ENCODE measurements at places on chromosomes 1 and 21. TPM values are rescaled to one million over a fixed set of nuclear protein-coding genes. Genes with fewer than 3 reads are reported as not detected.

The HAO2 gene
- total RNA-seq: not detected

The CHI3L1 gene
- not detected for total RNA-seq

The TMEM51 gene
- total RNA-seq: 0.80 TPM

The PRELP gene
- 0.04 TPM for total RNA-seq

The OR6K3 gene
- total RNA-seq: not detected

The IFI6 gene
- total RNA-seq: 3.8 TPM

DNA sequence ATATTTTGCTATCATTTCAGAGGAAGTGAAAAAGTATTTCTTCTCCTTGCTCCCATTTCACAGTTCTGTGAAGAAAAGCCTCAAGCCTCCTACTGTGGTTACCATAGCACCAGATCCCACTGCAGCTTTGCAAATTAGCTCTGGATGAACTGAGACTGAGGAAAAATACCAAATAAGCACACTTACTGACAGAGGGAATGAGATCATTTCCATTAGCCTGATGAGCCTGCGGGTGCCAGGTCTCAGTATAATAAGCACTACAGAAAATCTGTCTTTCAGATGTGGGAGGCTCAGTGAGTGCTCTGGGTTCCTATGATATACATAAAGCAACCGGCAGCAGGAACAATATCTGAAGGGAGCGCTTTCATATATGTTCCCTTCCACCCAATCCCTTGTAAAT is 21.4 kb downstream of the XKR8 start:
- H3K27me3 ChIP-seq: no peaks in the 10 kb centered on the region
- H3K4me1 ChIP-seq: peaks cover 18% of the 10 kb centered on the region
- H3K27ac ChIP-seq: no peak overlapping the region
- no peak overlapping the region for H3K4me3 ChIP-seq
- no peak for DNase-seq

GRCh38 chr1:212930986-212931678 is 19.2 kb upstream of the VASH2 start:
- H3K36me3 ChIP-seq: no peaks in the 10 kb centered on the region
- H3K27ac ChIP-seq: no peak overlapping the region
- DNase-seq: no peak
- no peak overlapping the region for H3K4me3 ChIP-seq

- no peak for DNase-seq
- peaks cover 24% of the 10 kb centered on the region for H3K36me3 ChIP-seq
- H3K27me3 ChIP-seq: no peaks in the 10 kb centered on the region
- peak overlapping the region; percentile 91 for H3K4me3 ChIP-seq
- peaks cover 62% of the 10 kb centered on the region for H3K4me1 ChIP-seq
These were observed 1.2 kb upstream of the CAP1 start for GRCh38 chr1:40039245-40039756.

GRCh38 chr1:94094469-94095111 is 26.4 kb downstream of the ABCA4 start:
- no peaks in the 10 kb centered on the region for H3K36me3 ChIP-seq
- peaks cover 45% of the 10 kb centered on the region for H3K27me3 ChIP-seq
- H3K4me1 ChIP-seq: peaks cover 3% of the 10 kb centered on the region
- no peak for DNase-seq
- no peak overlapping the region for H3K4me3 ChIP-seq
- H3K27ac ChIP-seq: no peak overlapping the region

DNA sequence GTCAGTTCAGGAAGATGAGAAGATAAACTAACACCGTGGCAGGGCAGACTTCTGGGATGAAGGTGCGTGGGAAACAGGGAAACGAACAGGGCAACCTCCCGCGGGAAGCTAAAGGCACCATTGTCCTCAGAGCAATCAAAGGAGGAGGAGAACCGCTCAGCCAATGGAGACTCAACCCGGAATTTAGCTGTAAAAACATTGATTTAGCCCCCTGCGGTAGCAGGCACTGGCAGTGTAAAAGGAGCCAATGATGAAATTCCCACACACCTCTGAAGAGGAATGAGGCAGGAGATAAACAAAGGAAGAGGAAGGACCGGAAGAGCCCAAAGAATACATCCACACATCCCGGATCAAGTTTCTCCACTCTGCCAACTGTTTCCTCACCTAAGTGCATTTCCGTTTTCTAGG is 19.5 kb downstream of the HLCS start:
- no peak overlapping the region for H3K4me3 ChIP-seq
- H3K27ac ChIP-seq: no peak overlapping the region
- DNase-seq: no peak
- H3K27me3 ChIP-seq: no peaks in the 10 kb centered on the region

- H3K27ac ChIP-seq: no peak overlapping the region
- peaks cover 8% of the 10 kb centered on the region for H3K27me3 ChIP-seq
- DNase-seq: no peak
- H3K36me3 ChIP-seq: no peaks in the 10 kb centered on the region
- no peaks in the 10 kb centered on the region for H3K4me1 ChIP-seq
These were observed 34.2 kb downstream of the CNN3 start for GRCh38 chr1:94892604-94893254.

GRCh38 chr1:226455843-226456242 is 48.0 kb upstream of the PARP1 start:
- DNase-seq: no peak
- no peak overlapping the region for H3K4me3 ChIP-seq
- no peak overlapping the region for H3K27ac ChIP-seq
- H3K4me1 ChIP-seq: no peaks in the 10 kb centered on the region
- H3K27me3 ChIP-seq: peaks cover 22% of the 10 kb centered on the region

- no peaks in the 10 kb centered on the region for H3K4me1 ChIP-seq
- no peak overlapping the region for H3K27ac ChIP-seq
- no peak for DNase-seq
- H3K27me3 ChIP-seq: no peaks in the 10 kb centered on the region
These were observed 30.0 kb downstream of the ZC3H11B start for GRCh38 chr1:219582865-219583264.

- no peaks in the 10 kb centered on the region for H3K36me3 ChIP-seq
- H3K4me1 ChIP-seq: peaks cover 13% of the 10 kb centered on the region
- H3K27me3 ChIP-seq: no peaks in the 10 kb centered on the region
- peak; percentile 86 for DNase-seq
These were observed 513 bp downstream of the MGST3 start for GRCh38 chr1:165631342-165632151.

DNA sequence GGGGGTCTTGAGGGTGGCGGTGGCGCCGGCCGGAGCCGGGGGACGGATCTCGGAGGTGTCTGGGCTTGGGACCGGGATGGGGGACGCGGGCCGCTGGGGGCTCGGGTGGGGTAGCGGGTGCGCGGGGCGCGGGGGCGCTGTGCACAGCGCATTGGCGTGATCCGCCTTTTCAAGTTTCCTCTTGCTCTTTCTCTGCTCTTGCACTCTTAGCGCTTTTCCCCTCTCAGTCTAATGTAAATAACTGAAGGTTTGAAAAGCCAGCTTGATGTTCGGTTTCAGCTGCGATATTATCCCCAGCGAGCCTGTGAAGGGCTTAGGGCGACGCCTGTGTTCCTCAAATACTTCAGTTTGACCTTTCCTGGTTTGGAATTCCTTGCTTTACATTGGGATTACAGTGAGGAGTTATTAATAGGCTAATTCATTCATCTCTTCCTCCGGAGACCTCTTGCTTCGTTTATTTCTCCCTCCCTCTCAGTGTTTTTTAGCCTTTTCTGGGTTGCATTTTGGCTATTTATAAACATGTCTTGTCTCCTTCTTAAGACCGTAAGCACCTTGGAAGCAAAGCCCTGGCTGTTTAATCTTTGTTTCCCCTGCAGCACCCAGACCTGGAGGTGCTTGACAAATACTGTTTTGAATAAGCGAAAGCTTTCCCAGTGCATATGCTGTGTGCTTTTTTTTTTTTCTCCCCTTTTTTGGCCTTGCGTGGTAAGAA is 693 bp downstream of the RAB4A start:
- H3K36me3 ChIP-seq: peaks cover 27% of the 10 kb centered on the region
- no peaks in the 10 kb centered on the region for H3K27me3 ChIP-seq
- peak overlapping the region; percentile 78 for H3K4me3 ChIP-seq
- H3K27ac ChIP-seq: peak overlapping the region; percentile 43
- no peak for DNase-seq

DNA sequence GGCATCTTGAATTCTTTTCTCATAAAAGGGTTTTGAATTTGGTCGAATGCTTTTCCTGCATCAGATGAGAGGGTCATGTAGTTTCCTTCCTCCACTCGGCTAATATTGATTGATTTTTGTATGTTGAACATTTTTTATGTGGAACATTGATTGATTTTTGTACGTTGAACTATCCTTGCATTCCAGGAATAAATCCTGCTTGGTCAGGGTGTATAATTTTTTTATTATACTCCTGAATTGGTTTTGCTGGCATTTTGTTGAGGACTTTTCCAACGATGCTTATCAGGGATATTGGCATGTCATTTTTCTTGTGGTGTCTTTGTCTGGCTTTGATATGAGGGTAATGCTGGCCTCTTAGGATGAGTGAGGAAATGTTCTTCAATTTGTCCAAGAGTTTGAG is 8.5 kb downstream of the TMEM240 start:
- peaks cover 58% of the 10 kb centered on the region for H3K36me3 ChIP-seq
- H3K27me3 ChIP-seq: no peaks in the 10 kb centered on the region
- DNase-seq: no peak
- no peak overlapping the region for H3K4me3 ChIP-seq
- H3K27ac ChIP-seq: no peak overlapping the region
- peaks cover 29% of the 10 kb centered on the region for H3K4me1 ChIP-seq

DNA sequence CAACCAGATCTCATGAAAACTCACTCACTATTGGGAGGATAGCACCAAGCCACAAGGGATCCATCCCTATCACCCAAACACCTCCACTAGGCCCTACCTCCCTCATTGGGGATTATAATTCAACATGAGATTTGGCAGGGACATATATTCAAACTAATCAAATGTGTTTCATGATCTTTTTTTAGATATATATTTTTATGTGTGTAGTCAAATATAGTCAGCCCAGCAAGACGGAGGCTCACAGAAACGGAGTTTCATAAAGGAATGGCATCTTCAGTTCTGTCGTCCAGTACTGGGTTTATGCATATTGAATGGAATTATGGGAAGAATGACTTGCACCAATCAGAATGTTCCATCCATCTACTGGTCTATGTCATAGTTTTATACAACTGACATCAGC is 343.3 kb upstream of the KAZN start:
- H3K27me3 ChIP-seq: peaks cover 17% of the 10 kb centered on the region
- no peaks in the 10 kb centered on the region for H3K4me1 ChIP-seq
- DNase-seq: no peak
- no peak overlapping the region for H3K27ac ChIP-seq
- no peaks in the 10 kb centered on the region for H3K36me3 ChIP-seq

GRCh38 chr1:101911894-101912293 is 84.8 kb downstream of the OLFM3 start:
- no peak overlapping the region for H3K27ac ChIP-seq
- H3K27me3 ChIP-seq: no peaks in the 10 kb centered on the region
- H3K4me3 ChIP-seq: no peak overlapping the region
- H3K4me1 ChIP-seq: no peaks in the 10 kb centered on the region
- DNase-seq: no peak
- no peaks in the 10 kb centered on the region for H3K36me3 ChIP-seq

GRCh38 chr1:21247892-21248715 is 42.2 kb downstream of the ECE1 start:
- no peaks in the 10 kb centered on the region for H3K27me3 ChIP-seq
- no peak for DNase-seq
- H3K4me1 ChIP-seq: 0 out of 3 replicates have a peak, but pooled peaks cover 3% of the 10 kb centered on the region
- H3K27ac ChIP-seq: no peak overlapping the region
- peaks cover 14% of the 10 kb centered on the region for H3K36me3 ChIP-seq
- no peak overlapping the region for H3K4me3 ChIP-seq

DNA sequence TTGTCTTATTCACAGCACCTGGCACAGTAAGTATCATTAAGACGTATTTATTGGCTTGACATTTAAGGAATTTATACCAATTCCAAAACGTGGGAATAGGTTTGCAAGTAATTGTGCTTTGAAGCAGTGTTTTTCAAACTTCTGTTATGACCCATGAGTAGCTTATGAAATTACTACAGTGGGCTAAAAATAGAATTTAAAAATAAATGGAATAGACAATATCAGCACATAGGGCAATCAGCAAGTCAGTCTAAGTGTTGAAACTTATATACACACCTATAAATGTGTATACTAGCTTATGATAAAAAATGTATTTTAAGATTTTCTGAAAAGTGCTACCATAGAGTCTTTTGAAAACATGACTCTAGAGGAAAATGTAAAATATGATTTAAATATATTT is 116.6 kb downstream of the LMX1A start:
- H3K4me3 ChIP-seq: no peak overlapping the region
- no peaks in the 10 kb centered on the region for H3K4me1 ChIP-seq
- DNase-seq: no peak
- H3K27ac ChIP-seq: no peak overlapping the region

DNA sequence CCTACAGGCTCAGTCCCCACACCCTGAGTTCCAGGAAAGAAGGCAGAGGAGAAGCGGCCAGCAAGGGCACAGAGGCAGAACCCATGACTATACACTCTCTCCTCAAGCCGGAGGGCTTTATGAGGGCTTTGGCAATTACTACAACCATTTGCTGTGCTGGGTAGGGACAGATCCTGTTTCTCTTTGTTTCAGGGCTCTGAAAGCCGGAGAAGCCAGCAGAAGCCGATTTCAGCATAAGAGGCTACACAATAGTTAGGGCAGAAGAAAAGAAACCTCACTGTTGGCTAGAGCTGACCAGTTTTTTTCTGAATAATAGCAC is 13.9 kb downstream of the GPR3 start:
- no peaks in the 10 kb centered on the region for H3K27me3 ChIP-seq
- H3K4me3 ChIP-seq: no peak overlapping the region
- DNase-seq: no peak
- H3K36me3 ChIP-seq: peaks cover 63% of the 10 kb centered on the region
- H3K4me1 ChIP-seq: no peaks in the 10 kb centered on the region

GRCh38 chr1:40308036-40308727 is 8.9 kb downstream of the COL9A2 start:
- H3K36me3 ChIP-seq: no peaks in the 10 kb centered on the region
- H3K4me1 ChIP-seq: peaks cover 14% of the 10 kb centered on the region
- no peak overlapping the region for H3K4me3 ChIP-seq
- H3K27ac ChIP-seq: no peak overlapping the region
